Gastrocnemius medialis (tissue), 4 donors: ENCODE measurements at places on chromosomes 4 and X. TPM values are rescaled to one million over a fixed set of nuclear protein-coding genes. Genes with fewer than 3 reads are reported as not detected.
A peak's percentile ranks its signal among the peaks of the same experiment; 100 is the strongest.

GRCh38 chr4:145945431-145946155, 7.0 kb upstream of the ZNF827 start:
- no peak overlapping the region for H3K4me3 ChIP-seq
- peaks cover 21% of the 10 kb centered on the region for H3K4me1 ChIP-seq
- DNase-seq, result peak; percentile 74
- H3K27me3 ChIP-seq, result no peaks in the 10 kb centered on the region
- H3K27ac ChIP-seq, result peak overlapping the region; percentile 82

DNA sequence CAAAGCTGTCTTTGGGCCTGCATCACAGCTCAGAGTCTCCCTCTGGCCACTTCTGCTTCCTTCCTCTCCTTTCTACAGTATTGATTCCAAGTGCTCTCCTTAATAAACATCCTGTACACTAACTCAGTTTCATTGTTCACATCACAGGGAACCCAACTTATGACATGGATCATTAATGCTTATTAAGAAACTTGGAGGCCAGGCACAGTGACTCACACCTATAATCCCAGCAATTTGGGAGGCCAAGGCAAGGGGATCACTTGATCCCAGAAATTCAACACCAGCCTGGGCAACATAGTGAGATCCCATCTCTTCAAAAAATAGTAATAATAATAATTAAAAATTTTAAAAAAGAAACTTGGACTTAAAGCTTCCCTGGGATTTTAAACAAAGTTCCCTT, 89.2 kb upstream of the EFHC2 start:
- no peaks in the 10 kb centered on the region for H3K36me3 ChIP-seq
- H3K4me1 ChIP-seq, result no peaks in the 10 kb centered on the region
- no peaks in the 10 kb centered on the region for H3K27me3 ChIP-seq
- H3K4me3 ChIP-seq, result no peak overlapping the region

GRCh38 chr4:17068891-17069290, 170.4 kb upstream of the LDB2 start:
- no peak overlapping the region for H3K27ac ChIP-seq
- H3K4me3 ChIP-seq, result no peak overlapping the region
- no peaks in the 10 kb centered on the region for H3K4me1 ChIP-seq

DNA sequence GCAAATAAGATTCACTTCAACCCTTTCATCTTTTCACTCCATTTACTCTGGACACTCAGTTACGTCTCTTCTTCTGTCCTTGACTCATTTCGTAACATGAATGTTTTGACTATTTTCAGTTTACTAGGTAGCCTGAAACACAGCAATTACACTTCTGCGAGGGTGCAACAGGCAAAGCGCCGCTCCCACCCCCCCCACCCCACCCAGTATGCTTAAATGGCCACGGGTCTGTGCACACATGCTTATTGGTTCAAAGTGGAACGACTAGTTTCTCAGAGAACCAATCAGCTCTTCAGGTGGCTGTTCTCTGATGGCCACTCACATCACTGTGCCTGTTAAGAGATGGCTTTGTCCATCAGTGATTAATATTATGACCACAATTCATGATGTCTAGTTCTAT, 3.5 kb downstream of the BEND4 start:
- peaks cover 45% of the 10 kb centered on the region for H3K27me3 ChIP-seq
- H3K4me1 ChIP-seq, result no peaks in the 10 kb centered on the region
- H3K27ac ChIP-seq, result no peak overlapping the region
- H3K4me3 ChIP-seq, result no peak overlapping the region

DNA sequence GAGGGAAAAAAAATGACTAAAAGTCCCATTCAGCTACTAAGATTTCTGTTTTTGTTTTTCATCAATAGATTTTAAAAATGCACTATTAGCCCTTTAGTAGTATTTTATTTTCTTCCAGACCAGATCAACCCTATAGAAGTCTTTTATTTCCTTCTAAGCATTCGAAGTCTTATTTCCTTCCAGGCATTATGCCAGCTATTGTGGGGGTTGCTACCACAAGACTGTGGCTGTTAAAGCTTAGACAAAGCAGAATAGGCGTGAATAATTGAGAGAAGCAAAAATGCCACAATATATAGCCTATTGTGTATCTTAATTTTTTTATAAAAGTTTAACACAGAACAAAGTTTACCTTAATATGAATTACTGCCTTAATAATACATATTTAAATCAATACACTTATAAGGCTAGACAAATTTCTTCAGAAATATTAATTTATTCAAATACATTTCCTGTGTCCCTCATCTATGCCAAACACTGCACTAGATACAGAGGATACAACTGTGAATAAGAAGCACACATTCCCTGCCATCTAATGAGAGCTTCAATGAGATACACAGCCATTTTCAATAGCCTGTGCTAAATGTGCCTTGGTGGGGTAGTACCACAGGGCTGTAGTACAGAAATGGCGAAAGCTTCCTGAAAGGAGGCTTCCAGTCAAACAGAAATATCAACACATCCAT, 33.1 kb downstream of the SLC10A7 start:
- DNase-seq, result no peak
- H3K36me3 ChIP-seq, result no peaks in the 10 kb centered on the region
- H3K27ac ChIP-seq, result no peak overlapping the region
- H3K4me3 ChIP-seq, result no peak overlapping the region
- H3K4me1 ChIP-seq, result no peaks in the 10 kb centered on the region

RPS3A gene
- total RNA-seq, result 1,974 TPM

DNA sequence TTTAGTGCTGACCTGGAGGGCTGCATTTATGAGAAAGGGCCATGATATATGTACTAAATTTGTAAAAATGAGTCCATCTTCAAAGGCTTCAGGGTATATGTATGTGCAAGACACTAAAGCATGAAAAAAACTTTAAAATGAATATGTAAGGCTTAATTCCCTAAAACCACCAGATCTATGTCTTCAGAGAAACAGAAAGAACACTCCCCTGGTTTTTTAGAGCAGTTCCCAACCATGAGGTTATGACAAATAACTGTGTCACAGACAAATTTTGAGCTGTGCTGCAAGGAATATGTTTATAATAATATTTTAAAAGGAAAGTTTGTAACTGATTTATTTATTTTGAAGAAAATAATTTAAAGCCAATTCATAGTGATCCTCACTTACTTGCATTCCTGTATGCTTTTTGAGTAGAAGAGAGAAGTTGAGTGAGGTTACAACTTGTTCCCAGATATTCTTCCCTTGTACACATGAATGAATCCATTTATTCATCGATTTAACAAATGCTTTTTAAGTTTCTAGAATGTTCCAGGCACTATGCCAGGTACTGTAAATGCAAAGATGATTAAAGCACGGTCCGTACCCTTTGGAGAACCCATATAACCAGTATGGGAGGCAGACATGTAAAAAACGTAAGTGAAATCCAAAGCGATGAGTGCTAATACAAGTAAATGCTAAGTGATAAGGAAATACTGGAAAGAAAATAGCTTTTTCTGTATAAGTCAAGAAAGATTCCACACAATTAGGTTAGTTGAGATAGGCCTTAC, 295.2 kb upstream of the DIAPH2 start:
- H3K36me3 ChIP-seq, result no peaks in the 10 kb centered on the region
- H3K27me3 ChIP-seq, result no peaks in the 10 kb centered on the region
- no peak for DNase-seq
- no peaks in the 10 kb centered on the region for H3K4me1 ChIP-seq

GRCh38 chr4:104279744-104280143, 214.9 kb downstream of the CXXC4 start:
- no peaks in the 10 kb centered on the region for H3K36me3 ChIP-seq
- H3K4me3 ChIP-seq, result no peak overlapping the region
- no peak for DNase-seq
- H3K4me1 ChIP-seq, result no peaks in the 10 kb centered on the region
- no peak overlapping the region for H3K27ac ChIP-seq

GRCh38 chr4:38034986-38035882, 75.0 kb downstream of the PTTG2 start:
- no peak overlapping the region for H3K27ac ChIP-seq
- no peaks in the 10 kb centered on the region for H3K27me3 ChIP-seq
- no peaks in the 10 kb centered on the region for H3K36me3 ChIP-seq
- H3K4me1 ChIP-seq, result no peaks in the 10 kb centered on the region
- no peak overlapping the region for H3K4me3 ChIP-seq
- no peak for DNase-seq

MAGEB1 gene
- total RNA-seq, result not detected

DNA sequence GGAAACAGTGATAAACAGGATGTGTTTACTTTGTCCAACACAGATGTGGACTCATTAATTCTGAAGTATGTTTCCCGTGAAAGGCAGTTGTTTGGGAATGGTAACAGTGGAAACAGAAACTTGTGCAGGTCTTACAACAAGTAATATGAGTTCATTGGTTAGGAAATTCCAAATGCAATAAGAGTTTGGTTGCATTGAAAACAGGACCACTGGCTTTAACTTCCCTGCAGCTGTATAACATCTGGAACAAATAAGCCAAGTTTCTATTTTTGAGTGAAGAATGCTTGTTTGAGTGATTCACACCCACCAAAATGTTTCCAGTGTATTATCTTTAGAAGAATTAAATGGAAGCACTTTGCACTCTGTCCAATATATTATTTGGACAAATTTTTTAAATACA, 82.4 kb upstream of the BMP3 start:
- H3K36me3 ChIP-seq, result no peaks in the 10 kb centered on the region
- no peak for DNase-seq
- H3K27me3 ChIP-seq, result no peaks in the 10 kb centered on the region
- no peak overlapping the region for H3K4me3 ChIP-seq
- no peak overlapping the region for H3K27ac ChIP-seq

BANK1 gene
- total RNA-seq, result 0.91 TPM

GAGE13 gene
- total RNA-seq, result not detected

DNA sequence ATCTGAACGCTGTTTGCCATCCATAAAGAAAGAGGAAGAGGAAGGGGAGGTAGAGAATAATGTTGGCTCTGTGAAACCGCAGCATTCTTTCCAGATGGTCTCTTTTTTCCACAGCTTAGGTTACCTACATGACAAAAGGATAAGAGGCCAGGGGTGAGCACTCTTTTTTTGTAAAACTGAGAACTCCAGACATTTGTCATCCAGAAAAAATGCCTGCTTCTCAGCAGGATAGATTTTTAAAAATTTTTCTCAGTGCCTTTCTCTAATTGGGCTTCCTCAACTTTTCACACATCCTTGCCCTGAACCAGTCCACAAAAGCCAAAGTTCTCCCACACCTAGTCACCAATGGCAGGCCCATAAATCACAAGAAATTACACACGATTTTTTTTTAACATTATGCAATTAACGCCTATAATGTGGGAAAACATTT, 158.1 kb upstream of the TENM3 start:
- H3K36me3 ChIP-seq, result no peaks in the 10 kb centered on the region
- no peak for DNase-seq
- H3K4me1 ChIP-seq, result no peaks in the 10 kb centered on the region
- no peaks in the 10 kb centered on the region for H3K27me3 ChIP-seq
- H3K4me3 ChIP-seq, result no peak overlapping the region

DNA sequence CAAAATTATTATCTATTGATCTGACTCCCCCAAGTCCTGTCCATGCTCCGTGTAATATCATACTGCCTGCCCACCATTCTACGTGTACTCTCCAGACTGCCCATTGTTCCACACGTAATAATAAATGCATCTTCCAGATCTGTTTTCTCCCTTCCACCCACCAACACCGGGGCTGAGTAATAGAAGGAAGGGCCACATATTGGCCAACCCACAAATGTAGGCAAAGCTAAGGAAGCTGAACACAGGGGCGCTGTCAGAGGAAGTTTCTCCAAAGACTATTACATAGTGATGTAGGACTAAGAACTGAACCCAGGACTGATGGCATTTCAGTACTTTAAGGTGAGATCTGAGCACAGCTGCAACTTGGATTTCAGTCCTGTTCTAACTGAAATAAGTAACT, 135.8 kb upstream of the GUCY1A1 start:
- H3K27me3 ChIP-seq, result no peaks in the 10 kb centered on the region
- no peaks in the 10 kb centered on the region for H3K36me3 ChIP-seq
- H3K4me3 ChIP-seq, result no peak overlapping the region
- H3K4me1 ChIP-seq, result no peaks in the 10 kb centered on the region

FOXR2 gene
- not detected for total RNA-seq

IL1RAPL1 gene
- not detected for total RNA-seq

DNA sequence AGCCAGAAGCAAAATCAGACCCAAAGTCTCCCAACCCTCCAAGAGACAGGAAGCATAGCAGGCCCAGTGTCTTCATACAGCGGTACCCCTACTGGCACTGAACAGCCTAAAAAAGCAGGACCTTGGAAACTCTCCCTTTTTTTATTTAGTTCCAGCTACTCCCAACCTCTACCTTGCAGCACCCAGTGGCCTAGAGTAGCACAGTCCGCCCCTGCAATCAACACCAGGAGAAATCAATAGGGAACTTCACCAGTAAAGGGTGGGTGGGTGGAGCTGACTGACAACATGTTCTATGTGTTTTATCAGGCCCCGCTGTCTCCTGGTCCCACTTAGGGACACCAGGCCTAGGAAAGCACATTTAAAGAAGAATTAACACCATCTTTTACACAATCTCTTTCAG, 378.5 kb upstream of the CT83 start:
- H3K36me3 ChIP-seq, result no peaks in the 10 kb centered on the region
- DNase-seq, result no peak
- H3K4me3 ChIP-seq, result no peak overlapping the region
- no peak overlapping the region for H3K27ac ChIP-seq
- H3K27me3 ChIP-seq, result no peaks in the 10 kb centered on the region
- no peaks in the 10 kb centered on the region for H3K4me1 ChIP-seq

DNA sequence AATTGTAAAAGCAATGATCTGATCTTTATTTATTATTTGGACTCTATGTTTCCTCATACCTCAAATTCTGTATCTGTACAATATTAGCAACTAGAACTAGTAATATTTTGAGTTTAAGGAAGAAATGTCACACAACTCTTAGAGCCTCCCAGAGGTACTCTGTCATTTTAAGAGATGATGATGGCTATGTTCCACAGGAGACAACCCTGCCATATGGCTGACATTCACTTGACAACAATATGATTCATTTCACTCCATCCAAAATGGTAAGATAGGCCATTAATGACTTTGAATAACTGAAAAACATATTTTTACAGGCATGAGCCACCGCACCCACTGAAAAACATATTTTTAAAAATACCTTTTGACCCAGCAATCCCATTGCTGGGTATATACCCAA, 190.3 kb downstream of the MAML3 start:
- no peak overlapping the region for H3K4me3 ChIP-seq
- H3K27ac ChIP-seq, result no peak overlapping the region
- H3K36me3 ChIP-seq, result no peaks in the 10 kb centered on the region

DNA sequence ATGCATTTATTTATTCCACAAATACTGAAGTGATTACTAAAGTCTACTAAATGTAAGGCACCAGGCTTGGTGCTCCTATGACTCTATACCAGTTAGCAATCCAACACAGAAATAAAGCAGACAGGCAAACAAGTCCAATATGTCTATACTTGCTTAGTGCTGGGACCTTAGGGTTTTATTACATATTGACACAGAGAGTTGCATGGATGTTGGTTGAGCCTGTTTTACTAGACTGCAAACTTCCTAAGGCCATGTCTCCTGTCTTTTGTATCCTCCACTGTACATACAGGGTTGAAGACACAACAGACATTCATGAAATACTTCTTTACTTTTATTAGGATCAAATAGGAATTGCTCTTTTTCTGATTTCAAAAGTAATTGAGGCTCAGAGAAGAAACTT, 69.0 kb downstream of the LNX1 start:
- no peaks in the 10 kb centered on the region for H3K4me1 ChIP-seq
- H3K27me3 ChIP-seq, result no peaks in the 10 kb centered on the region
- H3K36me3 ChIP-seq, result no peaks in the 10 kb centered on the region
- no peak overlapping the region for H3K27ac ChIP-seq
- H3K4me3 ChIP-seq, result no peak overlapping the region
